Smooth muscle cell of the coronary artery (primary cell): ENCODE measurements at places on chromosomes 4 and X. TPM values are rescaled to one million over a fixed set of nuclear protein-coding genes. Genes with fewer than 3 reads are reported as not detected.

The FGF16 gene
- total RNA-seq, result 0.30 TPM in 1 of 2 replicates, not detected in the other

The SLC4A4 gene
- 1.6 and 2.9 TPM in 2 replicates for total RNA-seq

The TCEAL6 gene
- not detected in 2 replicates for total RNA-seq

The GPR50 gene
- total RNA-seq, result not detected in 2 replicates

The SAGE1 gene
- not detected in 2 replicates for total RNA-seq
